Suppressor macrophage (primary cell): ENCODE measurements at places on chromosomes 16 and 17.
A peak's percentile ranks its signal among the peaks of the same experiment; 100 is the strongest.

DNA sequence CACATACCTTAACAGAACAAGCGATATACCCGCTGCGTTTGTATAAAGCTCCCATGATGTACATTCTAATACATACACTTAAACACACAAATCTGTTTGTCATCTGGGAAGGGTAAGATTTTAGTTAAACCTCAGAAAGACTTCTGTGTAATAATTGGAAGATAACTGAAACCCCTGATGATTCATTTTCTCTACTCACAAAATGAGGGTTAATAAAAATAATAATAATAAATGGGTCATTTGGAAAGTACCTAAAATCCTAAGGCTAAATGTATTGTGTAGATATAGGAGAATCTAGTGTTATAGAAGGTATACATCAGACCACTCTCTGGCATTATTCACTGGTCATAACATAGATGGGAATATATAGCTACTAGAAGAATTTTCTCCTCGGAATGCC is 64.7 kb upstream of the SOX9 start:
- no peak for DNase-seq

- DNase-seq = no peak
Observed at GRCh38 chr16:88626646-88627045, 11.7 kb upstream of the IL17C start.

GRCh38 chr17:50280801-50281441 is 6.7 kb downstream of the TMEM92 start:
- DNase-seq = peak; percentile 80

DNA sequence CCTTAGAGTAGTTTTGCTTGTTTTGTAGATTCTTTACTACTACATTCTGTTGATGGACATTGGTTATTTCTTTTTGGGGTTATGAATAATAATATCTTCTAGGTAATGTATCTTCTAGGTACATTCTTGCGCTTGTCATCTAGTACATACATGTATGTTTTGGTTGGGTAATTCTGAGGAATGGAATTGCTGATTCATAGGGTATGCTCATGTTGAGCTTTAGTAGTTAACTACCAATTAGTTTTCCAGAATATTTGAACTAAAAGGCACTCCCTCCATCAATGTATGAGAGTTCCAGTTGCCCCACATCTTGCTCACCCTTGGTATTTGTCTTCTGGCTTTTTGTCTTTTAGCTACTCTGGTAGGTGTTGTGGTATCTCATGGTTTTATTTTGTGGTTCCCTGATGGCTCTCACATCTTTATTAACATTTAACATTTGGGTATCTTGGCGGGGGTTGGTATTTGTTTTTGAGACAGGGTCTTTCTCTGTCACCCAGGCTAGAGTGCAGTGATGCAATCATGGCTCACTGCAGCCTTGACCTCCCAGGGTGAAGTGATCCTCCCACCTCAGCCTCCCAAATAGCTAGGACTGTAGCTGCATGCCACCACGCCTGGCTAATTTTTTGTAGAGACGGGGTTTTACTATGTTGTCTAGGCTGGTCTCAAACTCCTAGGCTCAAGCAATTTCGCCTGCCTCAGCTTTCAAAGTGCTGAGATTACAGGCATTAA is 47.1 kb downstream of the SLC6A4 start:
- DNase-seq = no peak

GRCh38 chr16:85759136-85759535 is 8.2 kb upstream of the C16orf74 start:
- peak; percentile 59 for DNase-seq

DNA sequence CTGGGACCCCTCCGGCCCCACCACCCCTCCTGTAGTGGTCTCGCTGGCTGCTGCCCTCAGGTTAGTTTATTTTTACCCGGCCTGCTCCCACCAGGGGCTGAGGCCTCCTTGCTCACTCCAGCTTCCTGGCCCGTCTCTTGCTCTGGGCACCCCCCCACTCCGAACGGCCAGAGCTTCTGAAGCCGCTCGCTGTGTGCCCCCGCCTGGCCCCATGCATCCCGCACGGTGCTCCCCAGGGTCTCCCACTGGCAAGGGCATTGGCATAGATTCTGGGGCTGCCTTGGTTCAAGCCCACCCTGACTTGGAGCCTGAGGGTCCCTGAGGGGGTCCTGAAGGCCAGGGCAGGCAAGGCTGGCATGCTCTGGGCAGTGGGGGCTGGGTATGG is 186.4 kb downstream of the SEC14L1 start:
- no peak for DNase-seq
